ENCODE measurements at places on chromosomes 11 and 22.
A peak's percentile ranks its signal among the peaks of the same experiment; 100 is the strongest.

- DNase-seq: peak; percentile 34
- H3K27me3 ChIP-seq: no peaks in the 10 kb centered on the region
- H3K36me3 ChIP-seq: no peaks in the 10 kb centered on the region
- H3K4me3 ChIP-seq: no peak overlapping the region
These were observed 33.7 kb upstream of the SLC17A6 start for GRCh38 chr11:22304337-22304961.

- no peak overlapping the region for H3K27ac ChIP-seq
- DNase-seq: no peak
- no peak overlapping the region for H3K4me3 ChIP-seq
- H3K27me3 ChIP-seq: no peaks in the 10 kb centered on the region
- no peaks in the 10 kb centered on the region for H3K36me3 ChIP-seq
These were observed 803.5 kb downstream of the BRD1 start for GRCh38 chr22:49023879-49024774.

- H3K36me3 ChIP-seq: peaks cover 6% of the 10 kb centered on the region
- peak overlapping the region; percentile 92 for H3K27ac ChIP-seq
- peak; percentile 68 for DNase-seq
These were observed 857 bp downstream of the SHANK3 start for GRCh38 chr22:50673231-50674129.

- H3K27me3 ChIP-seq: no peaks in the 10 kb centered on the region
- no peak overlapping the region for H3K27ac ChIP-seq
- DNase-seq: no peak
- H3K36me3 ChIP-seq: no peaks in the 10 kb centered on the region
- no peak overlapping the region for H3K4me3 ChIP-seq
These were observed 98.6 kb downstream of the TTC28 start for GRCh38 chr22:28581016-28581415.

DNA sequence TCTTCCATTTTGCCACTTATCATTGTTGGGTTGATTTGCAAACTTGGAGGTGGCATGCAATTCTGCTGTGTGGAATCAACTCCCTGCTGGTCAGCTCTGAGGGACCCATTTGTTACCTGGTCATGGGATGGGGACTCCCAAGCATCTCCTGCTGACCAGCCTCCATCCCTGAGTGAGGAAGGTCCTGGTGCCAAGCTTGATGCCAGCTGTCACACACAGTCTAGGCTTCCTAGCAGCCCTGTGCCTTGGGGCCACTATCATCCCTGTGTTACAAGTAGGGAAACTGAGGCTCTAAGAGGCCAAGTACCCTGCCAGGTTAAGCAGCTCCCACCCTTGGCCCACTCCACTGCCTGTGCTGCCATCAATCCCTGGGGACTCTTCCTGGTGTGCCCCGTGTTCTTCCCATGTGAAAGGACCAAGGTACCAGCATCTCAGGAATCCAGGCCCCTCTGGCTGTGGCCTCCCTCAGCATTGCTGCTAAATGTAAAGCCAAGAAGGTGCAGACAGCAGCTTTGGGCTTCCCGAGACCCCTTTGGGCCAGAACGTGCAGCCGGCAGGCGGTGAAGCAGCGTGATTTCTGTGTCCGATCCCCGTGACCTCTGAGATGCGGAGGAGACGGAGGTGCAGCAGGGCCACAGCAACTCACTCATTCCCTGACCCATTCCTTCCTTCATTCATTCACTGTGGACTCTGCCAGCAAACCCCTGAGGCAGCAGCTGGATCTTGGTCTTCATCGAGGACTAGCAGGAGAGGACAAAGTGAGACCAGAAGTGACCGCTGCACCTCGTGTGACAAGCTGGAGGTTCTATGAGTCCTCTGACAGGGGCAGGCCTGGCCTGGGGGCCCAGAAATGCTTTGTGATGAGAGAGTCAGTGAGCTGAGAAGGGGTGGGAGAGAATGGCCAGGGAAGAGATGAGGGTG lies 49.7 kb downstream of the MYEOV start:
- no peaks in the 10 kb centered on the region for H3K36me3 ChIP-seq
- no peaks in the 10 kb centered on the region for H3K27me3 ChIP-seq
- H3K4me3 ChIP-seq: no peak overlapping the region
- DNase-seq: no peak

DNA sequence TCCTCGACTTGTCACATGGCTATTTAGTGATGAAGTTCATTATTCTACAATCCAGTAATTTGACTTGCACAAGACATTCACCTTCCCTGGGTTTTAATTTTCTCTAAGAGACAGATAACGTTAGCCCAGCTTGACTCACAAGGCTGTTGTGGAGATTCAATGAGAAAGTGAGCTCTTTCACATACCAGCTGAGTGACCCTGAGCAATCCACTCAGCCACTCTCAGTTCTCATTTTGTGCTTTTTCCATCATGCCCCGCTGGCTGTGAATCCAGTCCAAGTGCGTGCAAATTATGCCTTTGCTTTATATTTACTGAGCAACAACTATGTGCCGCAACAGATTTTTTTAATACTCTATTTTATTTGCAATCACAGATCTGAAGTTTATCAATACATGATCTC lies 176.5 kb downstream of the LARGE1 start:
- H3K4me1 ChIP-seq: no peaks in the 10 kb centered on the region
- H3K36me3 ChIP-seq: no peaks in the 10 kb centered on the region
- DNase-seq: no peak
- no peaks in the 10 kb centered on the region for H3K27me3 ChIP-seq
- H3K4me3 ChIP-seq: no peak overlapping the region
- H3K27ac ChIP-seq: no peak overlapping the region
